Eye (tissue), 1 donor: ENCODE measurements at places on chromosomes 5 and 9.

- DNase-seq = no peak
Measured at GRCh38 chr5:137199201-137199600, 299.9 kb downstream of the SPOCK1 start.

DNA sequence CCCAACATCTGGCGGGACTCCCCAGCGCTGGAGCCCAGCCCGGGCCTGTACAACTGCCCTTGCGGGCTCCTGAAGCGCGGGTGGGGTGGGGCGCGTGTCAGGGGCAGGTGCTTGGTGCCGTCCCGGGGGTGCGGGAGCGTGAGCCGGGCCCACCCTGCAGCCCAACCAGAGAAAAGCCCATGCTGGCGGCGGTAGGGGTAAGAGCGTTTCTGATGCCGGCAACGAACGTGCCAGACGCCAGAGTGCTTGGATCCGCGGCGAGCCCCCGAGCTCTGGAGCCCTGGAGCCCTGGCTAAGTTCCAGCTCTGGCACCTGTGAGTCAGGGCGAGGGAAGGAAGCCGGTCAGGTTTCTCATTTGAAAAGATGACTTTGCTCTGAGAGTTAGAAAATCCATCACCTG is 58.0 kb downstream of the ZNF510 start:
- DNase-seq = no peak

DNA sequence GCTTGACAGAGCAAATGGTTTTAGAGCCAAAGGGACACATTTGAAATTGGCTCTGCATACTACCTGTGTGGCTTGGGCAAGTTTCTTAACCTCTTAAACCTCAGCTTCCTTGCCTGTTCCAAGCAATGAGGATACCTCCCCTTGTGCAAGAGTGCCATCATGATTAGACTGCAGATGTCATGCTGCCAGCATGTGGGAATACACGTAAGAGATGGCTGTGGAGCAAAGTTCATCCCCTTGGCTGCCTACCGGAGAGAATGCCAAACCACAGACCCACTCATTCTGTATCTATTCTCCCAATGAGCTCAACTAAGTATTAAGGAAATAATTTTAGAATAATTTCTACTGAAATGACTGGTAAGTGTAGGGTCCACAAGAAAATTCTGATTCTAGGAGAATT is 101.3 kb downstream of the WDR41 start:
- DNase-seq = no peak

GRCh38 chr5:117769877-117770276 is 1195.3 kb upstream of the SEMA6A start:
- no peak for DNase-seq

DNA sequence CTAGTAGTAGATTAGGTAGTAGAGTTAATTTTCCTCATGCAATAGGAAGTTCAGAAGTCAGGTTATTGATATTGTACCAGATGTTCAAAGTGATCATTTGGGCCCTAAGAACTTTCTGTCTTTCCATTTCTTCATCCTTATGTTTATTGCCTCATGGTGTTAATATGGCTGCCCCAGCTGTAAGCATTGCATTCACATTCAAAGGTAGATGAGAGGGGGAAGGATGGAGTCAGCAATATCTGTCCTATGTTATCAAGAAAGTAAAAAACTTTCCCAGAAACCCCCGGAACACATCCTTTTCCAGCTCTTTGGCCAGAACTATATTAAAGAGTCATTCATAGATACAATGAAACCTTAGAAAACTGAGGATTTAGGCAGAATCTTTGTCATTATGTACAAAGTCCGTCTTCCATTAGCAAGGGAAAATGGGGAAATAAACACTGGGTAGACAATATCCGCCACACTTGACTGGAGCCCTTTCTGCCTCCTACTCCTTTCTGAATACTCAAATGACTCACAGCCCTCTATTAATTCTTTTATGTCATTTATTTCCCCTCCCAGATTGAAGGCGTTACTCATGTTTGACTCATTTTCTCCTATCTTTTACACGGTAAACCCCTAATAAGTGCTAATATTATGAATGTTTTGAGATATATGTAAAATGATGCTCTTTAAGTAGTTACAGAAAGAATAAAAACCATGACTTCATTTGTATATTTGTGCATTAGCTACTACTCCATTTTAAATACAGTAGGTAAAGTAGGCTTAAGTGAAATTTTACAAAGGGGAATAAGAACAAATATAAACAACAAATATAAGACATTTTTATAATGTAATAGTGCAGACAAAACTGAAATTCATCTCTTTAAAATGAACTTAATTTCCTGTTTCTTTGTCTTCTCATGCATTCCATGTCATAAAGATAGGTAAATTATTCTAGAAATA is 127.6 kb downstream of the SLF1 start:
- no peak for DNase-seq

- peak; percentile 4 for DNase-seq
Measured at GRCh38 chr9:1916655-1917054, 98.5 kb upstream of the SMARCA2 start.

DNA sequence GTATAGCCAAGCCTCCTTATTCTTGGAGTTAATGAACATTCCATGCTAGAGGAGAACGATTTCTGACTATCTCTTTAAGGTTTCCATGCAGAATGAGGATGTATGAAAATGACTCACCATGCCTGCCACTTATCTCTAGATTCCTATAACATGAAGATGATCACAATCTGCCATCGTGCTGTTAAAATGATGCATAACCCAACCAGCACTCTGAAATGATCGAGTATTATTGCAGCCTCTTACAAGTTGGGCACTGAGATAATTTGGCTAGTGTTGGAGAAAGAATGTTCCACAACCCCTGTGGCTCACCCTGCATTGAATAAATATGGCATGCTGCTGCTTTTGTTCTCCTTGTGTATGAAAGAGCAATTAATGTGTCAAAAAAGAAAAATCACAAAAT is 1143.6 kb upstream of the WWC1 start:
- DNase-seq = no peak

DNA sequence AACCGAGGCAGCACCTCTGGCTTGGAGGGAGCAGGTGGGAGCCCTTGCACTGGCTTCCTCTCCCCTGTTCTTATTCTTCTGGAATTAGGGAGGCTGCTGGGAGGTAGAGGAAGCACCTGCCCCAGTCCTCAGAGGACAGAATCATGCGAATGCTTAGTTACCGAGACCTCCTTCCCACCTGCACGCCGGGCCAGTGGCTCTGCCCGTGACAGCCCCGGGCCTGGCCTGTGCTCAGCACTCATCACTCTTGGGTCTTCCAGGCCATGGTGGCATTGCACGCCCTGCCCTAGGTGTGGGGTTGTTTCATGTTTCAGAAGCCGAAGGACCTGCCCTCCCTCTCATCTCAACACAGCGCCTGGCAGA is 45.3 kb upstream of the NKD2 start:
- peak; percentile 6 for DNase-seq

DNA sequence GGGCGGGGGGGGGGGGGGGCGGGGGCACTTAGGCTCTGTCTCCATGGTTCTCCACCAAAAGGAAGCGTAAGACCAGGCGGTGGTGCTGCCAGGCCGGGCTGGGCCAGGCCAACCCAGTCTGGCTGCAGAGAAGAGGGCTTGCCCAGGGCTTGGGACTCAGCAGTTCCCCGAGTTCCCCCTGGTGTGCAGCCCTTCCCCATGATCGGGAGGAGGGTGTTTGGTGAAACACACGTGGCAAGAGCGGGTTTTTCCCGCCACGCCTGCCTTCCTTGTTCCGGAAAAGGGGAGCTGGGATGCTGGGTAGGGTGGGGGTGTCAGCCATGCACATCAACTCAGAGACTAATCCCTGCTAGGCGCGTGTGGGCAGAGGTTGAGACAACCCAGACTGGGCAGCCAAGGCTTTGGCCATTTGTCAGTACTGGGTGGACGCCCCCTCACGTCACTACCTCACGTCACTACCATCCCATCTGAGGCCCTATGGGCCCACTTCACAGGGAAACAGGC is 32.9 kb downstream of the PRRX2 start:
- DNase-seq = no peak

DNA sequence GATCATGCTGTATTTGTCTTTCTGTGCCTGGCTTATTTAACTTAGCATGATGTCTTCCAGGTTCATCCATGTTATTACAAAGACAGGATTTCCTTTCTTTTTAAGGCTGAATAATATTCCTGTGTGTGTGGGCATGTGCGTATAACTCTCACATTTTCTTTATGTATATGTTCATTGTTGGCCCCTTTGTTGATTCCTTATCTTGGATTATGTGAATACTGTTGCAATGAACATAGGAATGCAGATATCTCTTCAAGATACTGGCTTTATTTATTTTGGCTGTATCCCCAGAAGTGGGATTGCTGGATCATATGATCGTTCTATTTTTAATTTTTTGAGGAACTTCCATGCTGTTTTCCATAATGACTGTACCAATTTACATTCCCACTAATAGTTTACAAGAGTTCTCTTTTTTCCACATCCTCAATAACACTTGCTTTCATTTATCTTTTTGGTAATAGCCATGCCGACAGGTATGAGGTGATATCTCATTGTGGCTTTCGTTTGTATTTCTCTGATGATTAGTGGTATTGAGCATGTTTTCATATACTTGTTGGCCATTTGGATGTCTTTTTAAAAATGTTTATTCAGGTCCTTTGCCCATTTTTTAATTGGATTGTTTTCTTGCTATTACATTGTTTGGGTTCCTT is 38.0 kb downstream of the CREBRF start:
- DNase-seq = peak; percentile 26
